Esophagus muscularis mucosa (tissue), 4 donors: ENCODE measurements at places on chromosomes 3 and 15. TPM values are rescaled to one million over a fixed set of nuclear protein-coding genes. Genes with fewer than 3 reads are reported as not detected.
A peak's percentile ranks its signal among the peaks of the same experiment; 100 is the strongest.

- no peak for DNase-seq
- H3K27ac ChIP-seq = no peak overlapping the region
- H3K27me3 ChIP-seq = no peaks in the 10 kb centered on the region
- H3K4me1 ChIP-seq = peaks cover 9% of the 10 kb centered on the region
- no peak overlapping the region for H3K4me3 ChIP-seq
Observed at GRCh38 chr3:12489832-12490231, 5.6 kb downstream of the TSEN2 start.

Gene GRIP2
- total RNA-seq = 0.45 TPM

Gene SI
- total RNA-seq = not detected

GRCh38 chr3:177640319-177640965 lies 443.2 kb upstream of the TBL1XR1 start:
- H3K4me1 ChIP-seq = peaks cover 13% of the 10 kb centered on the region
- H3K4me3 ChIP-seq = no peak overlapping the region

Gene NEO1
- 59.0 TPM for total RNA-seq

DNA sequence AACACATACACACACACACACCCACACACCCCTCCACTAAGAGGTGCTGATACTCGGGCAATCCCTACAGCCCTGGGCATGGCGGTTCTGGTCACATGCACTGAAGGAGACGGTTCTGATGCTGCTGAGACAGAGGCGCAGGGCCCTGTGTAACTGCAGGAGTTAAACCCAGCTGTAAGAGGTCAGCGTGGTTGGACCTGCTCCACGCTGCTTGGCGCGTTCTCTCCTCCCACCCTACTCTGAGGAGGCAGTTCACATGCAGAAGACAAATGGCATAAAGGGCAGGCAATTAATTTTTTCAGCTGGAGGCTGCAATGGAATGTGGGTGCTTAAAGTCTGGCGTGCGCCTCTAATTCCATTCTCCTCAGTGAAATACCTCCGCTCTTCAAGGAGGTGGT lies 35.2 kb downstream of the GRK7 start:
- no peaks in the 10 kb centered on the region for H3K36me3 ChIP-seq
- peak overlapping the region; percentile 76 for H3K27ac ChIP-seq
- no peak for DNase-seq
- no peak overlapping the region for H3K4me3 ChIP-seq

GRCh38 chr15:81072551-81072950 lies 61.5 kb upstream of the CFAP161 start:
- H3K36me3 ChIP-seq = no peaks in the 10 kb centered on the region
- no peak overlapping the region for H3K4me3 ChIP-seq
- H3K4me1 ChIP-seq = peaks cover 8% of the 10 kb centered on the region
- no peak for DNase-seq
- H3K27me3 ChIP-seq = no peaks in the 10 kb centered on the region
